ENCODE measurements at places on chromosomes 5 and 9.
A peak's percentile ranks its signal among the peaks of the same experiment; 100 is the strongest.

DNA sequence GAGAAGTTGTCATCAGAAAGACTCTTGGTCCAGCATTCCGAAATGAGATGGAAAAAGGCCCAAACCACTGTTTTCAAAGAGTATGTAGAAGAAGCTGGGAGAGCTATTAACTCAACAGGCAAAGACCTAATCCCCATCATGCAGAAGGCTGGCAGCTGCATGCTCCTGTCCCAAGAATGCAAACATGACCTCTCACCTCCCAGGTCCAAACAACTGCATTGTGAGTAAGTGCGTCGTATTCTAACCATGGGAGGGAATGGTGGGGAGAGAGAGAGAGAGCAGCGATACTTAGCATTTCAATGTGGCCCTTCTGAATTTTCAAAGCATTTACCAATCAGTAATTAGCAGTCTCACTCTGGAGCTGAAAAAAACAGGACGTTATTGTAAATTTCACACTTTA is 27.6 kb downstream of the TRPC7 start:
- no peak for DNase-seq

DNA sequence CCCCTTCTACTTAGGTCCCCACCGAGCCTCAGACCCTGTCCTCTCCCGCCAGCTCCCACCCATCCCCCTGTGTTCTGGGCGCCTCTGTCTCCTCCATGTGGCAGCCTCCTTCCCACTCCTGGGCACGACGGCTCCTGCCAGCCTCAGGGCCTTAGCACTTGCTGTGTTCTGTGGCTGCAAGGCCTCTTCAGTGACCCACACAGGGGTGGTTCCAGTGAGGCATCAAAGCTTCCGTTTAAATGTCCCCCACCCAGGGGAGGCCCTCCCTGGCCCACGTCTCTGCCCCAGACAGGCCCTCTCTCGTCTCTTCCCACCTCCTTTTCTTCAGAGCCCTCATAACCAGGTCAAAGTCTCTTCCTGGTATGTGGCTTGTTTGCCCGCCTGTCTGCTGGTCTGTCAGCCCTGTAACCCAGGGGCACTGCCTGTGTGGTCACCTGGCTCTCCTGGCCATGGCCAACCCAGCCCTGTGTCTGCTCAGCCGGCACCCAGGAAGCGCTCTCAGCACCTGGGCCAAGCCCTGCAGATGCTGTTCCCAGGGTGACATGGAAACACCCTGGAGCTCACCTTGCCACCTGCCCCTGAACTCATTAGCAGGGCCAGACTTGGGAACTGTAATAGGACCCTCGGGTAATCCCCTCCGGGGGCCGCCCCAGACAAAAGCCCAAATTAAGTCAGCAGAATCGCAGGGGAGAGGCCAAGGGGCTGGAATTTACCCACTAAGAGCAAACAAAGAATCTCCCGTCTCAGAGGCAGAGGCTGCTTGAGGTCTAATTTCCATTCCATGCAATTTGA is 33.7 kb downstream of the LHX3 start:
- DNase-seq: peak; percentile 63

- DNase-seq: no peak
Measured at GRCh38 chr5:93603078-93603792, 20.2 kb downstream of the NR2F1 start.

DNA sequence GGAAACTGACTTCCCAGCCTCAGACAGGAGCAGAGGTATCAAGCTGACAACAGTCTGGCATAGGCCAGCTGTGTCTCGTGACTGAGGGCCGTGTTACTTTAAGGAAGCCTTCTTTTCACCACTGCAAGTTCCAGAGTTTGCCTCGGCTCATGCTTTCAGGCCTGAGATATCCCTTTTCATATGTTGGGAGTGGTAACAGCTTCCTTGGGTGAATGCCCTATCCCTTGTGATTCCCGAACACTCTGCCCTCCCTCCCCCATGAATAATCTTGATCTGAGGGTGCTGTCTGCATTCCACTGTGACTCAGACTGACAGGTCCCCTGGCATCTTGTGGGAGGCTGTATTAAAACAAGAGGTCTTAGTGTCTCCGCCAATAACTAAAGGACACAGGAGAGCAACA is 49.7 kb upstream of the ARL15 start:
- no peak for DNase-seq

- DNase-seq: no peak
Measured at GRCh38 chr5:102498271-102499034, at the start of gene SLCO6A1. SLCO6A1 (minus strand) TSS chr5:102499001; CDS start chr5:102498844, 157 bp downstream.

DNA sequence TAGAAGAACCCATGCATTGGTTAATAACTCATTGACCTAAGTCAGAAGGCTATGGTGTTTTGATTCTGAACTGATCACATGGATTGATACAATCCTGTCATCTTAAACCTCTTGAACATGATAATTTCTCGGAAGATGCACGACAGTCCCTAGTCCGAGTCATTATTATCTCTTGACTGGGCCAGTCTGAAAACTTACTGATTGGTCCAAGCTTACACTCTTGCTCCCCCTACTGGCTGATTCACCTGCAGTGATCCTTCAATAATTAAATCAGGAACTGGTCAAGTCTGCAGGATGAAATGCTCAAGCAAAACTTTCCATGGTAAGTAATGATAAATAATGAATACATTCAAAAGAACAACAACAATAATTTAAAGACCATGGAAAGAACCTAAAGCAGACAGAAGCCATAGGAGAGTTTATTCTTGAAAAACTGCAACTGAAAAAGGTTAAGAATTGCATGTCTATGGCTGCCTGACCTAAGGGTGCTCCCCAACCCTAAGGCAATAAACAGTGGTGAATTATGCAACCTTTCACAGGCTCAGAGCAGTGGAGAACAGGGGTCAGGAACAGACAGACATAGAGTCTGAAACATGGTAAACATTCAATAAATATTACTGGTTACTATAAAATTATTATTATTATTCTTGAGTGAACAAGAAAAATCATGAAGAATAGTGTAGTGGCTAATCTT is 79.3 kb downstream of the BRINP1 start:
- peak; percentile 11 for DNase-seq

- no peak for DNase-seq
Measured at GRCh38 chr9:113574441-113575262, 111.1 kb downstream of the RGS3 start.

DNA sequence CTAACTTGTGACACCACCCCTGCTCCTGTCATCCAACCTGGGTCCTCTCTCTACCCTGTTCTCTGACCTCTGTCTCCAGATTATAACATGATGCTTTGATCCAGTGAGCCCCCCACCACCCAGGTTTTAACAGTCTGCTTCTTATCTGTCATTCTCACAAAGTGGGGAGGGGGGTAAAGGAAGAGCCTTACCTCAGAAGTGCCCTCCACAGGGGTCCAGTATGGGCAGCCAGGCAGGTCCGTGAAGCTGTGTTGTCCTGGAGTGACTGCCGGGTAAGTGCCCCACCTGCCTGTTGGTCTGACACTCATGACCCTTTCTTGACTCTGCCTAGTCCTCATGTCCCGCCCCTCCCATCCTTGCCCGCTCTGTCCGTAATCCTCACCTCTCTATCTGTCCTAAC is 3.4 kb downstream of the IL11RA start:
- DNase-seq: no peak

DNA sequence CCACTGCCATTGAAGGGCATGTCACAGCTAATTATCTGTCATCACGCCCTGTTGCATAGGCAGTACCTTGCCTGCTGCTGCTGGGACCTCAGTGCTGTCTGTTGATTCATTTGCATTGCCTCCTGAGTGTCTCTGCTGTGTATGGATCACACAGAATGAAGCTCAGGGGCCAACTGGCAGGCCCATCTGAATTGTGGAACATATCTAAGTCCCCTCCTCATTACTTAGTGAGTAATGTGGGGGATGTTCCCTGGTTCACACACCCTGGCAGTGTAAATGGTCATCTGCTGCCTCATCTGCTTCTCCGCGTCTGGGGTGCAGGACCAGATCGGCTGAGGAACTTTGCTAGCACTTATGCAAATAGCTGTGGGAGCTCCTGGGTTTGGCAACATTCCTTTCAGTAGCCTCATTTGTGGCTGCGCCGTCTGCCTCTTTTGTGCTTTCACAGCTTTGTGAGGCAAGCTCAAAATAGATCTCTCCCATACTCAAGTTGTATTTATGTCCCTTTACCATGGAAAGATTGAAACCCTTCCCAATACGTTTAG is 25.4 kb downstream of the TYRP1 start:
- DNase-seq: peak; percentile 14

GRCh38 chr5:59116231-59116865 is 533.5 kb downstream of the RAB3C start:
- DNase-seq: no peak

DNA sequence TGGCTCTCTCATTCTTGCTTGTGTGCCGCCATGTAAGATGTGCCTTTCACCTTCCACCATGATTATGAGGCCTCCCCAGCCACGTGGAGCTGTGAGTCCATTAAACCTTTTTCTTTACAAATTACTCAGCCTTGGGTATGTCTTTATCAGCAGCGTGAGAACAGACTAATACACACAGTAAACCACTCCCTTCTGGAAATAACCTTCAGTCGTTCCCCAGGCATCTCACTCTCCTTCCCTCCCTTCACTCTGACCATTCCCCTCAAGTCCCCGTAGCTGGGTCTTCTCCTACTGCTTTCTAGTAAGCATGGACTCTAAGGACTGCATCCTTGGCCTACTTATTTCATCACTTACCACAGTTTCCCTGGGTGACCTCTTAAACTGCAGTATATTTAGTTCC is 493.9 kb downstream of the CCDC171 start:
- DNase-seq: no peak

DNA sequence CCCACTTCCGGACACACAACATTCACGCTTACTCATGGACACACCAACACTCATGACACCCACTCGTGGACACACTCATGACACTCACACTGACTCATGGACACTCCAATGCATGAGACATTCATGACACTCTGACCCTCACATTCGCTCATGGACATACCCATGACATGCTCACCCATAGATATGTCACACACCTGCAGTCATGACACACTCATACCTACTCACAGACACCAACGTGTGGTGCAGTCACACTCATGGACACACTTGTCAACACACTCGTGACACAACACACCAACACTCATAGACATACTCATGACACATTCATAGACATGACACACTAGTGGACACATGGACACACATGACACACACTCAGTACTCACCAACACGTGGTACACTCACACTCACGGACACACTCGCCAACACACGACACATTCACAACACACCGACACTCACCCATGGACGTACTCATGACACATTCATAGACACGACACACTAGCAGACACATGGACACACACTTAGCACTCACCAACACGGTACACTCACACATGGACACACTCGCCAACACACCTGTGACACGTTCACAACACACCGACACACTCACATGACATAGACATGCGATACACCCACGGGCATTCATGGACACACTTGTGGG is 73.4 kb downstream of the PHF2 start:
- DNase-seq: no peak

- DNase-seq: no peak
Measured at GRCh38 chr5:89302102-89302891, 419.3 kb upstream of the MEF2C start.

DNA sequence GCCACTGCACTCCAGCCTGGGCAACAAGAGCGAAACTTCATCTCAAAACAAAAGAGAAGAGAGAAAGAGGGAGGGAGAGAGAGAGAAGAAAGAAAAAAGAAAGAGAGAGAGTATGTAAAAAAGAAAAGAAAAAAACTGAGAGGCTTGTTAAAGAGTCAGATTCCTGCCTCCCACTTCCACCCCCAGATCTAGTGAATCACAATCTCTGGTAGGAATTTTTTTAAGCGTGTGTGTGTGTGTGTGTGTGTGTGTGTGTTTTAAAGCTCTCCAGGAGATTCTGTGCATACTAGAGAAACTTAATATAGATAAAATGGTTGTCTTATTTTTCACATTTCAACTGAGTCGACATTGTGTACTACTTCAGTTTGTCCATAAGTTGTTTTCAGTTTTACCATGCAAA is 32.0 kb downstream of the SAR1B start:
- DNase-seq: no peak

DNA sequence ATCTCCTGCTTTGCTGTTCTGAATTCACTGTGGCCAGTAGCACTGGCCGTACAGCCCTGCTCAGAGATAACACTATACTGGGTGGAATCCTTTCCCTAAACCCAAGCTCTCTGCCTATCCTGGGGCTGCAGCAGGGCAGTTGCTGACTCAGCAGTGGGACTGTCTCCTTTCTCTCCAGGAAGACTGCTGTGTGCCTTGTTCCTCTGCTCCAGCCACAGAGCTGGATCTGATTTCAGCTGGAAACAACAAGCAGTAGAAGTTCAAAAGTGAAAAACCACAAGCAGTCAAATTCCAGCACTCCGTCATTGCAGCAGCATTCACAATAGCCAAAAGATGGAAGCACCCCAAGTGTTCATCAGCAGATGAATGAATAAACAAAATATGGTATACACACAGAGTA is 105.0 kb downstream of the FBXL7 start:
- DNase-seq: no peak

DNA sequence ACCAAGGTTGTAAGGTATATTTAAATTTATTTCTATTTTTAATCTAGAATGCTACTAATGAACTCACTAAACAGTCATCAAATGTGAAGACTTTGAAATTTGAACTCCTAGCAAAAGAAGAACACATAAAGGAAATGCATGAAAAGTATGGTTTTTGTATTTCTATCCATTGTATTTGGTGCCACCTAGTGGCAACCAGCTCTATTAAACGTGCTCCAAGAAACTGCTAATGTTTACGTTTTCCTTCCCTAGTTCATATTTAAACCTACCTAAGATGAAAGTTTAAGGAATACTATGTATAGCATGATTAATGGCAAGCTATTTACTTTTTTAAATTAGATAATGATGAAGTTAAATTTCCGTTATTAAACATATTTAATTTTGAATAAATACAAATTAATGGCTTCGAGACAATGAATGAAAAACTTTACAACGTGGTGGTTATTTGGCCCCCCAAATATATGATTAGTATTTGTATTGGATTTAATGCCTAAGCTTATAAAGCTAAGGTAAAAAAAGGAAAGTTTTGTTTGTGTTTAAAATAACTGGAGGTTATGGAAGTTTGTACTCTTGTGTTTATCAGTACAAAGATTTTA is 115.9 kb upstream of the SH3GL2 start:
- peak; percentile 10 for DNase-seq

DNA sequence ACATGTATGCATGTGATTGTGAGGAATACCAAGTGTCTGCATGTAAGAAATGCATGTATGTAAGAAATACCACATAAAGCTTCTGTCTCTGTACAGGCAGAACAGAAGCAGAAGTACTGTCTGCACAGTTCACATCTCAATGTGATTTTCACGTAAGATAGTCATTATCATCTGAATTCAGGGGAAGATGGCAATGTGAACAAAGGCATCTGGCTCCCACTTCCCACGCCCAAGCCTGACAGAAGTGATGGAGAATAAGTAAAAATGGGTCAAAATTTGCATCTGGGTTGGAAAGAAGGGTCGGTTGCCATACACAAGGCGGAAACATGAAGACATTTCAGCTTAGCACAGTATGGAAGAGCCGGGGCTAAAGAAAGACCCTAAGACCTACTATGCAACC is 71.7 kb downstream of the SUSD1 start:
- no peak for DNase-seq

GRCh38 chr5:127369796-127370195 is 79.2 kb downstream of the MEGF10 start:
- DNase-seq: no peak

DNA sequence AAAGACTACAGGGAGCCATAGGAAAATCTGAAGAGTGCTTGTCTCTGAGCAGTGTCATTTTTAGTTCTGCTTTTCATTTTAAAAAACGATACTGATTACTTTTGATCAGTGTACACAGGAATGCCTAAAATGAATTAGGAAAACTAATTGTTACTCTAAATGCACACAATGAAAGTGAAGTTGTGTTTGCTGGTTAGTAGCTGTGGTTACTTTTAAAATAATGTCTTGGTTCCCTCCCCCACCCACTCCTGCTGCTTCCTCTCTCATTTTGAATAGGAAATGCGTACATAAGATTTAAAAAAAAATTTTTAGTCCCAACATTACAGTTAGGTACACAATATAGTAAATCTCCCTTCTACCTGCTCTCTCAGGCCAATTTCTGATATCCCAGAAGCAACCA is 47.5 kb upstream of the PLPP1 start:
- no peak for DNase-seq

All from NCI-H2107 (cell line).